ENCODE measurements at places on chromosomes 13 and 19.

GRCh38 chr13:39578821-39579291 is 24.1 kb downstream of the LHFPL6 start:
- DNase-seq: no peak

- no peak for DNase-seq
These were observed 377.0 kb downstream of the ITGBL1 start for GRCh38 chr13:101829484-101829883.

DNA sequence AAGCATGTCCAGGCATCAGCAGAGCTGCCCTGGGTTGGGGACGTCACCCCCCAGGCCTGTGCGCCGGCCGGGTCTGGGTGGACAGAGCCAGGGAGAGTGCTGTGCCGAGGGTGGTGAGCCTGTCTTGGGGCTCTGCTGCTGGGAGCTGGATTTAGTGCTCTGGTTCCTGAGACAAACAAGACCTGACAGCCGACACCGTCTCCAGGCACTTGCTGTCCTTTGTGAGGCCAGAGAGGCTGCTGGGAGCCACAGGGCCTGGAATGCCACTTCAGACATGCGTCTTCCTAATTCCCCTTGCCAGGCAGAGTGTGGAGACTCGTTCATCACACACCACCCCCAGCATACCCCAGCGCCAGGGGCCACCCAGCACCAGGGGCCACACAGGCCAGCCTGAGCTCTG is 165.8 kb downstream of the KDM4B start:
- no peak for DNase-seq

- no peak for DNase-seq
These were observed 1000.6 kb downstream of the OLFM4 start for GRCh38 chr13:54029226-54029625.

DNA sequence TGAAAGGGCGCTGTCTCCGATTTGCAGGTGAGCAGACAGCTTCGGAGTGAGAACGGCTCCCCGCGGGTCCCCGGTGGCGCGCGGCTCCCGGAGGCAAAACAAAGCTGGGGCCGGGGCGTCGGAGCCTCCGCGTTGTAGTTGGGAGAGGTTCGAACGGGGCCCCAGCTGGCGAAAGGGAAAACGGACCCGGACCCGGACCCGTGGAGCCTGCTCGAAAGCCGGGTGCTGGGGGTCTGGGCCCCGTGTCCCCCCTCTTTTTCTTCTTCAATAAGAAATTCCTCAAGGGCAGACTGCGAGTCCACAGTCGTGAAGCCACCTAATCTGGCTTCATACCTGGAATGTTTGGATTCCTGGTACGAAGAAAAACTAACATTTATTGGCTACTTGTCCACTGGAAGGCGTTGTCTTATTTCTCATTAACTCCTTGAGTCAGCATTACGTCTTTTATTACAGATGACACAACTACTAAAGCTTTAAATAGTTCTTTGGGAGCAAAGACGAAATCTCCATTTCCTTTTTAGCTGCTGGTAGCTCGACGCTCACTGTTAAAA is 632 bp upstream of the MTIF3 start:
- peak; percentile 46 for DNase-seq

DNA sequence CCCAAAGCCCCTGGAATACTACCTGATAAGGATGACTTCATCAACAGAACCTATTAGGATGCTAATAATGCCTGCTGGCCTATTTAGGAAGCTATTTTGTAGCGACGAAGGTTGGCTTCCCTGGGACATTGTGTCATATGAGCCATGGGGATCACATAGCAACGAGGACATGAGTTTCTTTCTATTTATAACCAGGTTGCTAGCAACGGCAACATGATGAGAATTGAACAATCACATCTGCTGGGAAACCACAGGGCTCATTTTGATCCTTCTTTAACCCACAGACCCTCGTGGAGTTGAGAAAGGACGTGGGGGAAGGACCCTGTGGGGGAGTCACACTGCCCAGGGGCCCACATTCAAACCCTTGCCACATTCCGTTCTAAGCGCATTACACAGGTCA is 172.2 kb downstream of the COL4A1 start:
- DNase-seq: peak; percentile 84

- DNase-seq: no peak
These were observed 13.1 kb downstream of the NAXD start for GRCh38 chr13:110628477-110628793.

DNA sequence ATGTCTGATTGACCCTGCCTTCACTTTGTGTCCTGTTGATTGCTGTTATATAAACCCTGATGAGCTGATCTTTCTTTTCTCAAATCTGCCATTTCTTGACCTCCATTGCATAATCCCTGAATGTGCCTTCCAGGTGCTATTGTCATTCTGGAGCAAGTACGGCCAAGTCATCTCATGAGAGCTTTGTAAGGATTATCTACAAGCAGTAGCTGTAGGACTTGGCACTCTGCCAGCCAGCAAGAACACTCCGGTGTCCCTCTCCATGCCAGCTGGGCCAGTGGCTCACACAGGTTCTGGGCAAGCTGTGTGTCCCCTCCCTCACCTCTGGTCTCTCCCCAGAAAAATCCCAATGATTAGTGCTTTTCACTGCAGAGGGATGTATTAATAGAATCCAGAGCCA is 348.1 kb downstream of the FOXO1 start:
- peak; percentile 30 for DNase-seq

GRCh38 chr13:96428911-96429310 is 339.0 kb downstream of the HS6ST3 start:
- no peak for DNase-seq

DNA sequence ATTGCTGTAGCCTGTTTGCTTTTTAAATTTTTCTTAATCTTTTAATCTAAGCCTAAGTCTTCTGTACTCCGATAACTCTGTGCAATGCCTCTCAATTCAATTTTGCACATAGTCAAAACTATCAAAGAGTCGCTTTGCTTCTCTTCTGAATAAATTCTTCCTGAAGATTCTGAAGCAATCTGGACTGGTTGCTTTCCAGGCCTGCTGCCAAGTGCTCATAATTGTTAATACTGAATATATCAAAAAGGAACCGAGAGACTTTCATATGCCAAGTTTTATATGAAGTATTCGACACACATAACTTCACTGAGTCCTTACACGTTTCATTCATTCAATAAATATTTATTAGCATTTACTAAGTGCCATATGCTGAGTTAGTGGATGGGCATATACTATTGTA is 91.3 kb downstream of the EDNRB start:
- DNase-seq: peak; percentile 30

DNA sequence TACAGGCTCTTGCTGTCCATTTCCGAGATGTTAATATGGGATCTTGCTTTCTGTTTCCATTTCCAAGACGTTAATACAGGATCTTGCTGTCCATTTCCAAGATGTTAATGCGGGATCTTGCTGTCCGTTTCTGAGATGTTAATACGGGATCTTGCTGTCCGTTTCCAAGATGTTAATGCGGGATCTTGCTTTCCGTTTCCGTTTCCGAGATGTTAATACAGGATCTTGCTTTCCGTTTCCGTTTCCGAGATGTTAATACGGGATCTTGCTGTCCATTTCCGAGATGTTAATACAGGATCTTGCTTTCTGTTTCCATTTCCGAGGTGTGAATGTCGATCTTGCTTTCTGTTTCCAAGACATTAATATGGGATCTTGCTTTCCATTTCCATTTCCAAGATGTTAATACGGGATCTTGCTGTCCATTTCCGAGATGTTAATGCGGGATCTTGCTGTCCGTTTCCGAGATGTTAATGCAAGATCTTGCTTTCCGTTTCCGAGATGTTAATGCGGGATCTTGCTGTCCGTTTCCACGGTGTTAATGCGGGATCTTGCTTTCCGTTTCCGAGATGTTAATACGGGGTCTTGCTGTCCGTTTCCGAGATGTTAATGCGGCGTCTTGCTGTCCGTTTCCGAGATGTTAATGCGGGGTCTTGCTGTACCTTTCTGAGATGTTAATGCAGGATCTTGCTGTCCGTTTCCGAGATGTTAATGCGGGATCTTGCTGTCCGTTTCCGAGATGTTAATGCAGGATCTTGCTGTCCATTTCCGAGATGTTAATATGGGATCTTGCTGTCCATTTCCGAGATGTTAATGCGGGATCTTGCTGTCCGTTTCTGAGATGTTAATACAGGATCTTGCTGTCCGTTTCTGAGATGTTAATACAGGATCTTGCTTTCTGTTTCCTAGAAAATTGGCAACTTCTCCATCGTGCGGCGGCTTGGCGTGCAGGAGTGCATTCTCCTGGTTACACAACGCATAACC is 38.3 kb downstream of the PEX11G start:
- peak; percentile 24 for DNase-seq

DNA sequence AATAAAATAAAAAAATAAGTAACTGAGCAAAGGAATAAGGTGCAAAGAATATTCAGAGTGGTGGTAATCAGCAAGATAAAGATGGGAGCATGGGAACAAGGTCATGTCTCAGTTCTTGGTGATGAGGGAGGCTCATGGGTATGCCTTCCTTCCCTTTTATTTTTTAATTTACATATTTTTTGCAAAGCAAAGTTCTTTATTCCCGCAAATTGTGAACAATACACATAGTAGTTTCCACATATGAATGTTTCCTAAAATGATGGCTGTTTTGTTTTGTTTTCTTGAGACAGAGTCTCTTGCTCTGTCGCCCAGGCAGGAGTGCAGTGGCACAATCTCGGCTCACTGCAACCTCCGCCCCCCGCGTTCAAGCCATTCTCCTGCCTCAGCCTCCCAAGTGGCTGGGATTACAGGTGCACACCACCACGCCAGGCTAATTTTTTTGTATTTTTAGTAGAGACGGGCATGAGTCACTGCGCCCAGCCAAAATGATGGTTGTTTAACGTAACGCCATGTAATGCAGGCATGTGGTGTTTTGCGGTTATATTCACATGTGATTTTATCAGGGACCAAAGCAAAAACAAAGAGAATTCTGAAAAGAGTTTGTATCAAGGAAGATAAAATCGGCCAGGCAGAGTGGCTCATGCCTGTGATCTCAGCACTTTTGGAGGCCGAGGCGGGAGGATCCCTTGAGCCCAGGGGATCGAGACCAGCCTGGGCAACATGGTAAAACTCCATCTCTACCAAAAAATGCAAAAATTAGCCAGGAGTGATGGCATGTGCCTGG is 4.5 kb upstream of the ADGRE2 start:
- DNase-seq: no peak

- DNase-seq: no peak
These were observed 200.2 kb downstream of the DCLK1 start for GRCh38 chr13:35930665-35931631.

DNA sequence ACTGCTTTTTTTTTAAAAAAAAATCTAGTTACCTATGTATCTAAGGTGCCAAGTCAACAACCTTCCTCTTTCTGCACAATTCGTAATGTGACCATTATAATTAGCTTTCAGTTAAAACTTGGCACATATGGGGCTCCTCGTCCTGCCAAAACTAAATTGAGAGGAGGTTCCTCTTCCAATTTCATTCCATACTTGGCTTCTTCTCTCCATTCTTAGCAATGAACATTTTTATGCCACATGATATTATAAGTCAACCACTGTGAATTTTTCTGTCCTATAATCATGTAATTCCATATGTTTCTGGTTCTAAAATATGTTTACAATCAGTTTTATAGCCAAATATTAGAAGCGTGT is 177.0 kb downstream of the DCLK1 start:
- peak; percentile 86 for DNase-seq

DNA sequence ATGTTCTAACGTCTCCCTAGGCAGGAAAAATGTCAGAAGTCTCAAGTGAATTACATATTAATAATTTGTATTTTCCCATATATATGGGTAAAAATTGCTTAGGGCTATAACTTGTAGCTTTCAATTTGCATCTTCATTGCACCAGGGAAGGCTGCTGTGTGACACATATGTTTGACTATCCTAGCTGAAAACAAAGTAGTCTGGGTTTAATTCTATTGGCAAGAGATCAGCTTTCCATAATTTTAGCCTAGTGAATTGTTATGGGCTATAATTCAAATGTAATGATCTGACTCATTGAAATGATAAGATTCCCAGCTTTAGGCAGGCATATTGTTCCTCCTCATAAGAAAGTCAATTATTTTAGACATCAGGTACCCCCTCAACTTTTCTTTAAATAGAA is 553.1 kb downstream of the DCT start:
- no peak for DNase-seq

DNA sequence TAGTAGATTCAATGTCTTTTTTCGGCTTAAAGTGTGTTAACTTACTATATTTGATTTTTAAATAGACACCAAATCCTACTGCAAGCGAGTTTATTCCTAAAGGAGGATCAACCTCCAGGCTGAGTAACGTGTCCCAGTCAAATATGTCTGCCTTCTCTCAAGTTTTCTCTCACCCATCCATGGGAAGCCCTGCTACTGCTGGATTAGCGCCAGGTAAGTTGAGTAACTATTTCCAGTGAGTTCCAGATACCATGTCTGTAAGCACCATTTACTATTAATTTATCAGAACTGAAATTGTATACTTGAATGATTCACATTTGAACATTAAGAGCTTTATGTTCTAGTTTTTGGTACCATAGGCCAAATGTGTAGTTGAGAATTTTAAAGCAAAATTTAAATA is 81.8 kb downstream of the PAN3 start:
- DNase-seq: no peak

GRCh38 chr13:26614721-26615120 is 57.2 kb downstream of the WASF3 start:
- no peak for DNase-seq

DNA sequence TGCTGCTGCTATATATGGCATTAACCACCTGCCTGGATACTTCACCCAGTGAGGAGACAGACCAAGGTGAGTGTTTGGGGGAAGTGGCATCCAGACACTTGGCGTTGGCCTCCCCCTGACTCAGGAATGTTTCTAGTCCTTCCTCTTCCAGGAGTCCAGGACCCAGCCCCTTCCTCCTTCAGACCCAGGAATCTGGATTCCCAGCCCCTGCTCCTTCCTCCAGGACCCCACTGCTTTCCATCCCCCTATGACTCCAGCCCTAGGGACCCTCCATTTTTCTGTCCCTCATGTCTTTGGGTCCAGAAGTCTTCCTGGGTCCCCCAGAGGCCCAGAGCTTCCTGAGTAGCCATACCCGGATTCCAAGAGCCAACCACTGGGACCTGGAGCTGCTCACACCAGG is 2.1 kb downstream of the PRRG2 start:
- DNase-seq: no peak

DNA sequence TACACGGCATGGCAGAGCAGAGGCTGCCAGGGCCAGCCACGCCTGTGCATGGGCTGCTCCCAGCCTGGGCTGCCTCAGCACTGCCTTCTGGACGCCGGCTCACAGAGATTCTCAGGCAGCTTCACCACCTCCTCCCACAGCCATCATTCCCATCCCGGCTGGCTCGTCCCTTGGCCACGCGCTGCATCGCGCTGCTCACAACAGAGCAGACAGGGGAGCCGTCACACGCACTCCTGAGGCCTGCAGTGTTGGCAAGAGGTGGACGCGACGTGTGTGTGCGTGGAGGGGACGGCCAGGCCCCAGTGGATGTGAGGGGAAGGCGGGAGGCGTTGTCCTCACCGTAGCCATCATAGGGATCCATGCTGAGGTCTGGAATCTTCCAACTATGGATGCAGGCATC is 7.6 kb upstream of the PRKD2 start:
- peak; percentile 4 for DNase-seq

- DNase-seq: no peak
These were observed 11.2 kb downstream of the CEBPA start for GRCh38 chr19:33290956-33291622.

GRCh38 chr13:50529154-50529882 is 314.2 kb downstream of the DLEU7 start:
- peak; percentile 89 for DNase-seq

Measured in muscle of leg (tissue), 16 donors.